Epithelial cell of alveolus of lung (primary cell): ENCODE measurements at places on chromosomes 2 and 18. TPM values are rescaled to one million over a fixed set of nuclear protein-coding genes. Genes with fewer than 3 reads are reported as not detected.

Gene PARD6G
- 5.9 and 10.8 TPM in 2 replicates for total RNA-seq

Gene QPCT
- total RNA-seq = 4.5 and 24.2 TPM in 2 replicates

Gene ALPG
- not detected in 2 replicates for total RNA-seq

Gene CGREF1
- 1.2 and 4.6 TPM in 2 replicates for total RNA-seq

Gene CNGA3
- not detected in 2 replicates for total RNA-seq

Gene ANKRD62
- total RNA-seq = not detected in 2 replicates

Gene PROM2
- total RNA-seq = 0.72 and 1.0 TPM in 2 replicates

Gene PLEK
- not detected in 2 replicates for total RNA-seq

Gene FNDC4
- 10.4 and 20.9 TPM in 2 replicates for total RNA-seq

Gene RBFA
- total RNA-seq = 13.4 and 29.5 TPM in 2 replicates

Gene DNAJC5G
- not detected in 2 replicates for total RNA-seq

Gene GLI2
- 15.1 and 17.2 TPM in 2 replicates for total RNA-seq

Gene MAP3K19
- total RNA-seq = not detected in 2 replicates

Gene GKN1
- not detected in 2 replicates for total RNA-seq

Gene SLC30A3
- total RNA-seq = not detected in 2 replicates

Gene ARID5A
- 9.9 and 11.2 TPM in 2 replicates for total RNA-seq

Gene SIGLEC15
- total RNA-seq = 1.0 TPM in 1 of 2 replicates, not detected in the other

Gene BIN1
- total RNA-seq = 63.5 and 76.5 TPM in 2 replicates

Gene KCNIP3
- total RNA-seq = 0.78 and 0.96 TPM in 2 replicates

Gene VSNL1
- total RNA-seq = 0.26 TPM in 1 of 2 replicates, not detected in the other

Gene C2orf72
- 0.08 and 0.26 TPM in 2 replicates for total RNA-seq

Gene CAVIN2
- 6.5 and 16.9 TPM in 2 replicates for total RNA-seq

Gene EVX2
- not detected in 2 replicates for total RNA-seq

Gene ABCG8
- not detected in 2 replicates for total RNA-seq

Gene TXNDC2
- total RNA-seq = 0.64 TPM in 1 of 2 replicates, not detected in the other

Gene IL18RAP
- 0.26 and 0.32 TPM in 2 replicates for total RNA-seq

Gene SERPINB3
- total RNA-seq = under 0.01 TPM in 1 of 2 replicates, not detected in the other

Gene CRYGC
- not detected in 2 replicates for total RNA-seq
